ENCODE measurements at places on chromosomes 11 and 22.

DNA sequence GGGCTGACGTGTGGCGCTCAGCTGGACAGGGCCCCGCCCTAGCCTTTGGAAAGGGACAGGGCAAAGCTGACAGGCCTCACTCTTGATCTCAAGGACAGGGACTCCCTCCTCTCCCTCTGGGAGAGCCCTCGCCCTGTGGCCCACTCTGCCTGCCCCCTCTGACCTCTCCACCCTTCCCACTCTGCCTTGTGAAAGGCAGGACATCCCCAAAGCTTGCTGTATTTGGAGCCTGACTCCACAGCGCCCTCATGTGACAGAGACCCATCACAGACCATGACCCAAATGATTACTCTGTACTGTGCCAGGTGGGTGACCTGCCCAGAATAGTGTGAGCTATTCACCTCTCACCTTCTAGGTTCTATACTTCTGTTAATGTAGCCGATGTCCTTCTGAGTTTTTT, 18.8 kb downstream of the P2RY2 start:
- peak; percentile 40 for DNase-seq

DNA sequence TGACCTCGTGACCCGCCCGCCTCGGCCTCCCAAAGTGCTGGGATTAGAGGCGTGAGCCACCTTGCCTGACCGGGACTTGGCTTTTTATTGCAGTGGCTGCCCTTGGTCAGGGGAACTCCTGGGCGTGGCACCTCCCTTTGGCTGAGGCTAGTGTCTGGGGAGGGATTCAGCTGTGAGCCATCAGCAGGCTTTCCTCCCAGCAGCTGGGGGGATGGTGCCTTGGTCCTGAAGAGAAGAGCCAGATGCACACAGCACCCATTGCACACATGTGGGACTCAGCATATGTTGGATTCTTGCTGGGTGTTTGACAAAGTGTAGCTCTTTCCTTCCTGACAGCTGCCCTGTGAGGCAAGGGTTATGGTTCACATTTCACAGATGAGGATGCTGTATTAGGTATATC, 8.4 kb downstream of the CYTH4 start:
- DNase-seq, result no peak

- DNase-seq, result peak; percentile 67
Observed at GRCh38 chr11:33617672-33618350, 82.8 kb downstream of the C11orf91 start.

GRCh38 chr11:106986673-106987072, 31.6 kb downstream of the GUCY1A2 start:
- no peak for DNase-seq

DNA sequence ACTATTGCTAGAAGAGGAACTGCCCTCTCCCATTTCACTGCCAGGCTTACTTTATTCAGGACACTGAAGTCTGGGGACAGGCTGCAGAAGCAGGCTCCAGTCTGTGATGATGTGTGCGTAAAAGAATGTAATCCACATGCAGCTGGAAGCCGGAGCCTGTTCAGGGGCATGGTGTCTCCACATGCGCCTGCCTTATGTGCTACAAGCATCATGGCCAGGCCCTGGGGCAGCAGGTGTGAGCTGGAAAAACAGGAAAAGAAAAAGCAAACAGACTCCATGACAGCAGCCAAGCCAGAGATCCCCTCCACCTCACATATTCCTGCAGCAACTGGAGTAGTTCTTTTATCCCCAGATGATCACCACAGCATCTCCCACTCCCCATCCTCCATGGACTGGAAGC, 33.4 kb downstream of the ARFGAP2 start:
- DNase-seq, result peak; percentile 71

GRCh38 chr11:63536669-63537292, at the start of gene PLAAT4:
TSS of gene PLAAT4 (plus strand) at chr11:63536808. CDS start at chr11:63536869, 61 bp downstream.
- DNase-seq, result peak; percentile 79

DNA sequence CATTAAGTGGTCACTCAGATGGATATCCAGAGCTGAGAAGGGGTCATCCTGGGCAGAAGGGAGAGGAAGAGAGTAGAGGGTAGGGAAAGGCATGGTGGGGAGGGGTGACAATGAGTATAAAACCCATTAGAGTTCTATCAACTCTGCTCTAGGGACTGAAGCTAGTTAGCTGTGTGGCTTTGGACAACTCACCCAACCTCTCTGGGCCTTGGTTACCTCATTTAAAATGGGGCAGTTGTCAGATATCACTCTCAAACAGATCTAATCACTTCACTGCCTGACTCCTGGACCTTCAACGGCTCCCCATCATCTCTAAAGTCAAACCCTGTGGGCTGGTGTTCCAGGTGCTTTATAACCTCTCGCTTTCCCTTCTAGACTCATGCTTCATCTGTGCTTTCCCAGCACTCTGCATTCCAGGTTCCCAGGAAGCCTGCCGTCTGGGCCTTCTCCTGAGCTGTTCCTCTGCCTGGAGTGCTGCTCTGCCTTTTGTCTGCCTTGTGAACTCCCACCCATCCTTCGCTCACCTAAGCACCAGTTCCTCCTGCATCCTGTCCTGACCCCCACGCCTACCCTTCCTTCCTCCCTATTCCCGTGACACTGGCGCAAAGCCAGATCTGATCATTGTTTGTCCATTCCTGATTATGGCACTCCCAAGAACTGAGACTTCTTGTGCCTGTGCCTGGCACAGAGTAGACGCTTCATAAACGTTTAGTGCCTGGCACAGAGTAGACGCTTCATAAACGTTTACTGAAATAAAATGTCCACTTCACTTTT, 22.3 kb upstream of the KCNJ11 start:
- no peak for DNase-seq

DNA sequence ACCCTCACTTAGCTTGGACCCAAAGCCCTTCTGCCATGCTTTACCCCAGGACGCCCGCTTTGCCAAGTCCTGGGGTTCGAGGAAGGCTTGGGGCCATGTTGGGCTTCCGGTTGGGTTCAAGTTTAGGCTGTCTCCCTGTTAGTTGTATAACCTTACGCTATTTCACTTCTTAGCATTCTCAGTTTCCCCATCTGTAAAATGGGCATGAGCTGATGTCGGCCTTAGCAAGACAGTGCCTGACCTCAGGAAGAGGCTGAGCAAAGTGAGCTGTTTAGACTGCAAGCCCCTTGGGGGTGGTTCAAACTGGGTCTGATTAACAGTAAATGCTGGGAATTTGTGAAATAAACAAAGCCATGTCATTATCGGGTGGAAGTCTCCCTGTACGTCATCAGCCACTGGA, 3.2 kb upstream of the FGF4 start:
- DNase-seq, result no peak

- DNase-seq, result peak; percentile 37
Observed at GRCh38 chr22:46090631-46091201, 59.6 kb upstream of the PPARA start.

GRCh38 chr11:61109671-61110070, 7.4 kb downstream of the CD5 start:
- no peak for DNase-seq

- DNase-seq, result no peak
Observed at GRCh38 chr11:104073950-104074705, 37.7 kb downstream of the DDI1 start.

DNA sequence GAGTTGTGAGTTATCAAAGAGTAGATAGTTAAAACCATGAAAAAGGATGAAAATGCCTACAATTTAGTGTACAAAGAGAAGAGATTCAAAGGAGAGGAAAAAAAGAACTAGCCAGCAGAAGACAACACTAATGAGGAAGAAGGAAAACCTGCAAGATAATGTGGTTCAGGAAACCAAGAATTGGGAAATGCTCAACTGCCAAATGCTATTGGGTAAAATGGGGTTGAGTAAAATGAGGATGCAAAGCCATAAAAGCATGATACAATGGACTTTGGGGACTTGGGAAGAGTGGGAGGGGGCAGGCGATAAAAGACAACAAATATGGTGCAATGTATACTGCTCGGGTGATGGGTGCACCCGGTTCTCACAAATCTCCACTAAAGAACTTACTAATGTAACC, 7.6 kb upstream of the OR52K2 start:
- DNase-seq, result no peak

DNA sequence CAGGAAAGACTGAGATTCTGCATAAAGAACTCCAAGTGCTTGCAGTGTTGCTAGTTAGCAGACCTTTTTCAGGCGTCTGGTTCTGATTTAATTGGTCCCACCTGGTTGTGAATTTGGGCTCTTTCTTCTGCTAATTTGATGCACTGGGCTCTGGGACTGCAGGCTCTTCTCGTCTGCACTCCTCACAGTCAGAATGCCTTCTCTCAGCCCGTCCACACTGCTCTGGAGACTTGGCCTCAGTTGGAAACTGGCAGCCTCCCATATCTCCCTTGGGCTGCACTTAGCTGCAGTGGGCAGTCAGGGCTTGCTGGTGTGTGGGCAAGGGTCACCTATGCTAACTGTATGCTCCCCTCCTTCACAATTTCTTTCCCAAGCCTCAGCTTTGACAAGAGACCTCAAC, 1.5 kb downstream of the TRIM6 start:
- DNase-seq, result peak; percentile 34

GRCh38 chr11:12238420-12238819, 128.0 kb downstream of the MICAL2 start:
- DNase-seq, result no peak

DNA sequence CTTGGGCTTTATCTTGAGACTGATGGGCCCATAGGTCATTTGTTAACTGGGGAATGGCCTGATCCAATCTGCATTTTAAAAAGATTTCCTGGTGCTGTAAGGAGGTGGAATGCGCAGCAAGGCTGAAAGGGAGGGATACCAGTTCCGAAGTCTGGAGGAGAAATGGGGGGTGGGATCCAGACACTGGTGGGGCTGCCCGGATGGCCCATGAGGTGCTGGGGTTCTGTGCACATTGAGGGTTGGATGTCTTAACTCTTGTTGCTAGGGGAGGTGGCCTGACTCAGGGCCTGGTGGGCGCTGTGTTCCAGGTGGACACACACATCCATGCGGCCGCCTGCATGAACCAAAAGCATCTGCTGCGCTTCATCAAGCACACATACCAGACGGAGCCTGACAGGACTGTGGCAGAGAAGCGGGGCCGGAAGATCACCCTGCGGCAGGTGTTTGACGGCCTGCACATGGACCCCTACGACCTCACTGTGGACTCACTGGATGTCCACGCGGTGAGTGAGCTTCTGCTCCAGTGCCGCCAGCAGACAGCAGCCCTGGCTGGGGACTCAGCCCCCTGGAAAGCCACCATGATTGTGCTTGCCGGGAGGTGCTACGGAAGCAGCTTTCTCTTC, 38.1 kb downstream of the AMPD3 start:
- no peak for DNase-seq

DNA sequence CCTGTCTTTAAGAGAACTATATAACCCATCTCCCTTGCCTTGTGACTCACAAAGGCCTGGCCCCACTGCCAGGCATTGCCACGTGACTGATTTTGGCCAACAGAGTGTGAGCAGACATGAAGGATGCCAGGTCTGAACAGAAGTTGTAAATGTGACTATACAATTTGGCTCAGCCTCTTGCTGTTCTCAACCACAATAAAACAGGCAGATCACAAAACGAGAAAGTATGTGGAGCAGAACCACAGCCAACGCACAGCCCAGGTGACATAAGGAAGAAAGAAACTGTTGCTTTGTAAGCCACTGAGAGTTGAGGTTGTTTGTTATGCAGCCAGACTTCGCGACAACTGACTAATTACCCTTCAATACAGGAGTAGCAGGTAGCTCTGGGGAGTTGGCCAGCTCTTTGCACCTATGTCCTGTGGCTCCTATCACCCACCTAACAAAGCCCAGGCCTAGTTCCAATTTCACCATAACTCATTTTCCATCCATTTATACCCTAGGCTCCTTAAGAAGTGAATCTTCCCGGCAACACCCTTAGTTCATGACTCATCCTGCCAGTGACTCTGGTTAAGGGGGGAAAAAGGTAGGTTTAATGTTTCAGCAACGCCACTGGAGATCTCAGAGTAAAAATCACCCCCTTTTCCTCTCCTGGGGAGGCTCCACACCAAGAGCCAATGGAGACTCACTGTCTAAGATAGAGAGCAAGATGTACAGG, 53.7 kb downstream of the GALNT18 start:
- DNase-seq, result peak; percentile 67

DNA sequence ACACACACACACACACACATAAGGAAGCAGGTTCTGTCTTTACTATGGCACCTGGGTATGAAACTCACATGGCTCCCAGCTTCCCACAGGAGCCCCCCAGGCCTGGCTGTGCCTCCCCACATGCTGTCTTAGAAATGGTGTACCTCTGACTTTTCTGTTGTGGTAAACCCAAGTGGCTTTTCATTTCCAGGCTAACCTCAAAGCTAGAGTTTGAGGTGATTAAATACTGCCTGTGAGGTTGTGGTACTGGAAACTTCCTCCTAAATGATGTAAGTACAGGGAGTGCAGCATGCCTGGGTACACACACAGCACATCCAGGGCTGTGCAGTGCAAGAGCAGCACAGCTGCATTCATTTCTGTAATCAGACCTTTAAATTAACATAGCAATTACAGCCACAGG, 34.4 kb downstream of the ME3 start:
- peak; percentile 47 for DNase-seq

- no peak for DNase-seq
Observed at GRCh38 chr11:62466444-62466843, 47.6 kb downstream of the SCGB1A1 start.

DNA sequence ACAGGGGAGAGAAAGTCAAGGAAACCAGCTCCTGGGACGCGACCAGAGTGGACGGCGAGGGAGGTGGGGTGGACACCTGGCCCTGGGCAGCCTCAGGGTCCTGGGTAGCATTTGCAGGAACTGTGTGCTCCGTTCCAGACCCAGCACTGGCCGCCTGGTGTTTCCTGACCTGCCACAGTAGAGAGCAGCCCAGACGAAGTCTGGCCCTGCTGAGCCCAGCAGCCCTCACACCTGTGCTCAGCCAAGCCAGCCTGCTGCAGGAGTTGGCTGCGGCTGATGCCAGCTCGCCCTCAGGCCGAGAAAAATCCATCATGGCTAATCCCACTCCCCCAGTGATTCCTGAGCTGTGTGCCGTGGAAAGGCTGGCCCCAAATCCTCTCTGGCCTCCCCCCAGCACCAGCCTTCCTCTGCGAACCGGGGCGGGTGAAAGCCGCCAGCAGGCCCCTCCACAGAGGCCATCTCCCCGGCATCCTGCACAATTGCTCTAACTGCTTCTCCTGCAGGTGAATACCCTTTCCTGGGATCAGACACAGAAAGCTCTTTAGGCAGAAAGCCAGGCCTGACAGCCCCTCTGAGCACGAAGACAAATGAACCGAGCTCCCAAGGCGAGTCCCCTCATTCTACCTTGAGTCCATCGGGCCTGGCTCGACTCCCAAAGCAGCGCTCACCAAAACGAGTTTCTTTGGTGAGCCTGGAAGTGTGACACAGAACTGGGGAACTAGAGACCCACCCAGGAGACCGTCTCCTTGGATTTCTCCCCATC, 88.6 kb downstream of the RTL6 start:
- no peak for DNase-seq

GRCh38 chr11:61961570-61962212, 5.7 kb downstream of the FTH1 start:
- DNase-seq, result peak; percentile 78

- DNase-seq, result no peak
Observed at GRCh38 chr11:6548121-6548520, 51.0 kb downstream of the DNHD1 start.

All from astrocyte of the hippocampus (primary cell).